Hematopoietic multipotent progenitor cell treated with erythropoietin and hydrocortisone succinate and interleukin-3 and kit ligand, for 17 days (in vitro differentiated cells): ENCODE measurements at places on chromosomes 5 and 9.

- no peak for DNase-seq
Measured at GRCh38 chr9:68953771-68954170, 60.1 kb downstream of the PRKACG start.

GRCh38 chr9:119400606-119401005 lies 31.4 kb upstream of the BRINP1 start:
- DNase-seq = no peak

DNA sequence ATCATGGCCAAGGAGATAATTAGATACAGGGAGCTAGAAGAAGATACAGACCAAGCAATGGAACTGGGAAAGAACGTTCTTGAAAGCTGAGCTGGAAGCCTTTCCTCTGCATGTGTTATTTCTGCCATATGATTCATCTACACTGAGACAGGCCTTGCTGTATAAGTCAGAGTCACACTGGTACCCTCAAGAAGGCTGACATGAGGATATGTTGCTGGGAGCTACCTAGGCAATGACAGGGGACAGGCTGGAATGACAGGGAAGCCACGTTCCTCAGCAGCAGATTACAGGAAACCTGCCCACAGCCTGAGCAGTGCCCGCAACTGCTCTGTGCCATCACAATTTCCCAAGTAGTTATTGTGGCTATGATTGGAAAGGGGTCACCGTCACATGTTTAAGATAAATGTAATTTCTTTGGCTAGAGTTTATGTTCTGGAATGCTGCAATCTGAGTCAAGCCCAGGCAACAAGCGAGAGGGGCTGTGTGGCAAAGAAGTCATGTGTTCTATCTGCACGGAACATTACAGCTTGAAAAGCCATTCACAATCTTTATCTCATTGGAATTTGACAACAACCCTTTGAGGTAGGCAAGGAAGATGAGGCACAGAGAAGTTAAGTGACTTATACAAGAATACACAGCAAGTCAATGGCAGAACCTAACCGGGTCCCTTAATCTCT lies 108.2 kb downstream of the TTLL11 start:
- DNase-seq = no peak

GRCh38 chr5:103232393-103232999 lies 26.1 kb upstream of the MACIR start:
- DNase-seq = peak; percentile 58

DNA sequence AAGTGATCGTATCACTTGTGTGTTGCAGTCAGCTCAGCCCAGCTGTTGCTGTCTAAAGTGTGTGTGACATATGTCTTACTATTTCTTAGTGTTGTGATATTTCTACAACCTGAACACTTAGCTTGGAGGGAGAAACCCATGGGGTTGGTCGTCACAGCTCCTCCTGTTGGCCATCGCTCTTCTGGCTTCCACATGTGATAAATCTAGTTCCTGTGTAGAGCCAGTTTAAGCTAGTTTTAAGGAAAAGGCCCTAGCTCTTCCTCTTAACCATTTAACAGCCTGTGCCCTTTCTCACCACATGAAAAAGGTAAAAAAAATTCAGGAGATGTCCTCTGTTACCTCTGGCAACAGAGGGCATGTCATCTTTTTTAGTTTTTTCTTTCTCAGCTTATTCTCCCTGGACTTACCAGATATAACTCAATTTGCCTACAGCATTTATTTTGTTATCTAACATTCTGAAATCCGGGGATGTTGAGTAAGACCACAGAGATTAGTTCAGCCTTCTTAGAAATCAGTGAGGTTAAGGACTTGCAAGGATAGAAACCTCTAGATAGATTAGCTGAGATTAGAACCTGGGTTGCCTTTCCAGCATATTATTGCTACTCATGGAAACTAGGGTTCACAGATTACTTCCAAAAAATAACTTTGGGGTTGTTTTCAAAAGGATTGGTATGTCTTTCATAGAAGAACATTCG lies 100.4 kb downstream of the GAPVD1 start:
- DNase-seq = no peak

DNA sequence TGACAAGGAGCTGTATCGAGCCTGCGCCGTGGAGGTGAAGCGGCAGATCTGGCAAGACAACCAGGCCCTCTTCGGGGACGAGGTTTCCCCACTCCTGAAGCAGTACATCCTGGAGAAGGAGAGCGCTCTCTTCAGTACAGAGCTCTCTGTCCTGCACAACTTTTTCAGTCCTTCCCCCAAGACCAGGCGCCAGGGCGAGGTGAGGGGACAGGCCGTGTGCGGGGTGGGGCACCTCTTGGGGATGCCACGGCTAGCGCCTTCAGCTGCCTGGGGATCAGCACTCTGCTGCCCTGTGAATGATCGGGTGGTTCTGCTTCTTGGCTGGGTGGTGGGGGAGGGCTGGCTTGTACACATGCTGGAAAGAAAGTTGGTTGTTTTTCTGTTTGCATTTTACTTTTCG lies 1.7 kb downstream of the NELFB start:
- DNase-seq = no peak

GRCh38 chr5:152532714-152533113 lies 127.6 kb upstream of the NMUR2 start:
- DNase-seq = peak; percentile 7

DNA sequence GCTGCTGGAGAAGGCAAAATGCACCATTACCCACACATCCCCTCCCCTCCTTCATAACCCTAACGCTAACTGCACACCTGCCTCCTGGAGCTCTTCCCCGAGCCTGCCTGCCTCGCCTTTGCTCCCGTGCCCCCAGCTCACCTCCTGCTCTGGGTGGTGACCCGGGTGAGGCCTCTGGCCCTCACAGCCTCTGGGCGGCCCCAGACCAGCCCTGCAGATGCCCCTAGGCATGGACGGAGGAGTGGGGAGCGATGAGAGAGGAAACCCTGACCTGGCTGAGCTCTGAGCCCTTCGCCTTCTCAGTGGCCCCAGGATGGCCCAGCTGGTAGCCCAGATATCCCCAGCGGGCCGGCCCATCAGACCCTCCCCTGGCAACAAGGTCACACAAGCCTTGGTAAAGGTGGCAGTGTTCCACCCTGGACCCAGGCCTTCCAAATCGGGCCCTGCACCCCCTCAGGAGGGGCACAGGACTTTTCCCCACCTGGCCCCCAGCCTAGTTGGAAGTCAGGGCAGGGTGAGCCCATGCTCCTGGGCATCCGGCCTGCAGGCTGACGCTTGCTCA lies 14.5 kb upstream of the CAMSAP1 start:
- no peak for DNase-seq

DNA sequence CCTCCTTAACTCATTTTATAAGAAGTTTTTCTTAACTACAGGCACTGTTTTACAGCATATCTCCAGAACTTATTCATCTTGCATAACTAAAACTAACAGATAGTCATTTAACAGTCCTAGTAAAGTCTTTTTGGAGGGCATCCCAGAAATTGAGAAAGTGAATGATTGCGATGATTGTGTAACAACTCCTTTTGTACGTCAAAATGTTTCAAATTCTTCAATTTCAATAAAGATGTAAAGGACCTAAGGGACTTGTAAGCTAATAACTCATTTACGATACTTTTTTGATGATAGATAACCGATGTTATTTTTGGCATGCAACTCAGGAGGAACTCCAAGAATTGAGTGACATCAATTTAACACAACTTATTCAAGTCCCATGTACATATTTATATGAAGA lies 42.7 kb downstream of the SVEP1 start:
- no peak for DNase-seq

DNA sequence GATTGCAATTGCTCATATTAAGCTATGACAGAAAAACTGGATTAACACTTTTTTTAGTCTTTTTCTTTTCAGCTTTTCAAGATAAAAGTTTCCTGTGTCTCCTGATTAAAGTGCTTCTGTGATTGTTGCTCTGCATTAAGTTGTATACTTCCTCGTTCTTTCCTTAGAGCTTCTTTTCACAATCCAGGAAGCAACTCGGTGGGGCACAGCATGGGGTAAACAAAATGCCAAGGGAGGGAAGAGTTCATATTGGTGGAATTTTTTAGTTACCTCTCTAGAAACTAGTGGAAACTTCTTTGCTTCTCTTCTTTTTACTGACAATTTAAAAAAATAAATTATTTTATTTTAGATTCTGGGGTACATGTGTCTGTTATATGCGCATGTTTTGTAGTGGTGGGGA lies 37.8 kb upstream of the ARRDC3 start:
- no peak for DNase-seq

DNA sequence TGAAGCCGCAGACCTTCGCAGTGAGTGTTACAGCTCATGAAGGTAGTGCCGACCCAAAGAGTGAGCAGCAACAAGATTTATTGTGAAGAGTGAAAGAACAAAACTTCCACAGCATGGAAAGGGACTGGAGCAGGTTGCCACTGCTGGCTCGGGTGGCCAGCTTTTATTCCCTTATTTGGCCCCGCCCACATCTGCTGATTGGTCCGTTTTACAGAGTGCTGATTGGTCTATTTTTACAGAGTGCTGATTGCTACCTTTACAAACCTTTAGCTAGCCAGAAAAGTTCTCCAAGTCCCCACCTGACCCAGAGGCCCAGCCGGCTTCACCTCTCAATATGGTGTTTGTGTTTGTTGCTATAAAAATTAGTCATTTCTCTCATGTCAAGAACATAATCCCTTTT lies 49.7 kb downstream of the RECK start:
- no peak for DNase-seq

GRCh38 chr5:164728733-164729132 lies 1223.3 kb downstream of the MAT2B start:
- no peak for DNase-seq

DNA sequence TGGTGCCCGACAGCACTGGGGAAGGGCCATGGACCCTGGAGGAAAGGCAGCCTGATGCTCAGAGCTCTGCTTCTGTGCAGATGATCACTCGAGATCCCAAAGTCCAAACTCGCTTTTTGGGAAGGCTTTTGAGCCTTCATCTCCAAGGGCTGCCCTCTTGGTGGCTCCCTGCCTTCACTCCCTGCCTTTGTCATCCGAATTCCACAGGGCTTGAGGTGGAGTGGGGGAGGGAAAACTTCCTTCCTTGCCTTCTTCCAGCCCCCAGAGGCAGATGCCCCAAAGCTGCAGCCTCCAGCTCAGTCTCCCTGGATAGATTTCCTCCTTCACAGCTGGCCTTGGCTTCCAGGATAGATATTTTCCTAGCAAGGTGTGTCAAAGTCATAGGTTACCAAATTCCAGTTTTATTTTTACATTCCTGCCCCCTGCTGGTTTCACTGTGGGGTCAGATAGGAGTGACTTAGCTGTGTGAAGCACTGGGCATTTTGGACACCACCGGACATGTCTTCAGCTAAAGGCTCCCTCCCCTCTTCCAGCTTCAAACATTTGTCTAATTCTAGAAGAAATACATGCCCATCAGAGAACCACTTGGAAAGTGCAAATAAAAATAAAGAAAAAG lies 268.2 kb downstream of the HSPA4 start:
- no peak for DNase-seq

- no peak for DNase-seq
Measured at GRCh38 chr5:150662731-150663516, 1.9 kb downstream of the MYOZ3 start.
